ENCODE measurements at places on chromosomes 6 and 20. TPM values are rescaled to one million over a fixed set of nuclear protein-coding genes. Genes with fewer than 3 reads are reported as not detected.

CDH4 gene
- total RNA-seq, result 0.05 TPM

FRK gene
- 0.03 TPM for total RNA-seq

AVP gene
- not detected for total RNA-seq

COL9A3 gene
- not detected for total RNA-seq

DNA sequence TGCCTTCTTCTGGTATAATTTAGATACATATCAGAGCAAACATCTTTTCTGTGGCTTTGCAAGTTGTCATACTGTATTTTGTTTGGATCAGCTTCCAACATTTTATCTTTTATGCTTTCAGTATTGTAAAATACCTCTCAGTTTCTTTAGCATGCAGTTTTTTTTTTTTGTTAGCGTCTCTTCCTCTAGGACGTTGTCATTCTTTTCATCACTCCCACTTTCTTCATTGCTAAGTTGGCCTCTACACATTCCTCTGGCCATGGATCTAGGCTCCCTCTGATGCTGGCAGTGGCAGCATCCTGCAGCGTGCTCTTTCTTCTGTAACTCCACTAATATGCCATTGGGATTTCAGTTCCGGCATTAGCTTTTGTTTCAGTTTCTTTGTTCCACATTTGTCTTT is 21.7 kb downstream of the RPRD1B start:
- DNase-seq, result no peak

DNA sequence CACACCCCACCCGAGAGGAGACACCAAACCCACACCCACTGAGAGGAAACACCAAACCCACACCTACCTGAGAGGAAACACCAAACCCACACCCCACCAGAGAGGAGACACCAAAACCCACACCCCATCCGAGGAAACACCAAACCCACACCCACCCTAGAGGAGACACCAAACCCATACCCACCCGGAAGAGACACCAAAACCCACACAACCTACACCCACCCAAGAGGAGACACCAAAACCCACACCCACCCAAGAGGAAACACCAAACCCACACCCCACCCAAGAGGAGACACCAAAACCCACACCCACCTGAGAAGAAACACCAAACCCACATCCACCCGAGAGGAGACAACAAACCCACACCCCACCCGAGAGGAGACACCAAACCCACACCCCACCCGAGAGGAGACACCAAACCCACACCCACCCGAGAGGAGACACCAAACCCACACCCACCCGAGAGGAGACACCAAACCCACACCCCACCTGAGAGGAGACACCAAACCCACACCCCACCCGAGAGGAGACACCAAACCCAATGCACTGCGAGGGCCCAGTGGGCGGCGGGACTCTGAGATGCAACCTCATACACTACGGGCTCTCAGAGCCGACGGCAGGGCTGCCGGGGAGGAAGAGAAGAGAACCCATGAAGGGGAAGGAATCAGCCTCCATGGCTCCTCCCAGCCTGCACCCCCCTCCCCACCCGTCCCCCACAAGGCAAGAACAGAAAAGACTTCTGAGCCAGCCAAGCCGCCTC is 83.3 kb downstream of the TAF4 start:
- no peak for DNase-seq

Data from activated CD8-positive, alpha-beta T cell treated with anti-CD3 and anti-CD28 coated beads, Interleukin-2, amount 10 ng/mL, durations not matched to agents 7 days and 5 days (primary cell).